ENCODE measurements at places on chromosomes 2 and 18.
A peak's percentile ranks its signal among the peaks of the same experiment; 100 is the strongest.

- no peak for DNase-seq
These were observed 621.8 kb downstream of the LRP1B start for GRCh38 chr2:141508806-141509595.

- no peak for DNase-seq
These were observed 250.8 kb upstream of the ZEB2 start for GRCh38 chr2:144770616-144771230.

DNA sequence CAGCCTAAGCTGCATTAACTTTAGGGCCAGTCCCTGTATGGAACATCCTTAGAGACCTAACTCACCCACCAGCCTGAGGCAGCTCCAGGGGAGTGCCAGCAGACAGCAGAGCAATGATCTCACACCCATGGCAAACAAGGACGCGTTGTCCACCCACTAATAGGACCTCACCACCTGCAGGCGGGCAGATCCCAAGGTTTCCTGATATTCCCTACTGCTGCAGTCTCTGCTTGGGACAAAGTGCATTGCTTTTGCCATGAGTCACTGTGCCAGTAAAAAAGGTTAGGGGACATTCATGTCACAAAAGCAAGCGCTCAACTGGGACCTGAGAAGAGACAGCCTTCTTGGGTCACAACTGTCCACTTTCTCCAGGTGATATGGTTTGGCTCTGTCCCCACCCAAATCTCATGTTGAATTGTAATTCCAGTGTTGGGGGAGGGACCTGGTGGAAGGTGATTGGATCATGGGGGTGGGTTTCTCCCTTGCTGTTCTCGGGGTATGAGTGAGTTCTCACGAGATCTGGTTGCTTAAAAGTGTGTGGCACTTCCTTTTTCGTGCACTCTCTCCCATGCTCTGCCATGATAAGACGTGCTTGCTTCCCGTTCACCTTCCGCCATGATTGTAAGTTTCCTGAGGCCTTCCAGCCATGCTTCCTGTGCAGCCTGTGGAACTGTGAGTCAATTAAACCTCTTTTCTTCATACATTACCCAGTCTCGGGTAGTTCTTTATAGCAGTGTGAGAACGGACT is 160.2 kb downstream of the MIB1 start:
- peak; percentile 22 for DNase-seq

DNA sequence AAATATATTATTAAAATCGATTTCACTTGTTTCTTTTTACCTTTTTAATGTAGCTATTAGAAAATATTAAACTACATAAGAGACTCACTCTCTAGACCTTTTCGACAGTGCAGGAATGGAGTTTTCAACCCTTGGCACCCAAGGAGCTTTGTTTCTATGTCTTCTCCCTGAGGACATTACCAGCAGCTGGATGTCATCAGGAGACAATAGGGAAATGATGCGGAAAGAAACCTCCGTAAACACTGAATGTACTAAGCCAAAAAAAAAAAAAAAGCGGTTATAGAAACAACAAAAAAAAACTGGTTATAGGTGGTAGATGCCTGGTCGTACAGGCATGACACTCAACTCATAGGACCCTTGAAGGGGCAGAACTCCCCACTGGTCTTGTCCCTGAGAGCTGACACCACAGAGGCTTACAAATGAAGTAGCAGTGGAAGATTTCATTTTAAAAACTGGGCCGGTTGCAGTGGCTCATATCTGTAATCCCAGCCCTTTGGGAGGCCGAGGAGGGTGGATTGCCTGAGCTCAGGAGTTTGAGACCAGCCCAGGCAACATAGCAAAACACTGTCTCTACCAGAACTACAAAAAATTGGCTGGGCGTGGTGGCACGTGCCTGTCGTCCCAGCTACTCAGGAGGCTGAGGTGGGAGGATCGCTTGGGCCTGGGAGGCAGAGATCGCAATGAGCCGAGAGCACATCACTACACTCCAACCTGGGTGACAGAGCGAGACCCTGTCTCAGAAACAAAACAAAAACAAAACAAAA is 23.8 kb downstream of the THAP4 start:
- DNase-seq = no peak

GRCh38 chr2:10223471-10223870 is 79.2 kb upstream of the HPCAL1 start:
- no peak for DNase-seq

GRCh38 chr2:178277741-178278197 is 83.5 kb downstream of the OSBPL6 start:
- peak; percentile 58 for DNase-seq

- DNase-seq = no peak
These were observed 245.2 kb upstream of the STON1 start for GRCh38 chr2:48284621-48285212.

- peak; percentile 66 for DNase-seq
These were observed 38.5 kb downstream of the PSMG2 start for GRCh38 chr18:12741351-12741750.

GRCh38 chr2:240567872-240568677 is at the start of gene RNPEPL1:
TSS of gene RNPEPL1 (plus strand) at chr2:240568484. CDS start at chr2:240568587, 103 bp downstream.
- DNase-seq = peak; percentile 51

GRCh38 chr2:43882312-43882711 is 43.5 kb downstream of the ABCG8 start:
- no peak for DNase-seq

GRCh38 chr2:220641137-220641536 is 931.0 kb downstream of the EPHA4 start:
- DNase-seq = no peak

DNA sequence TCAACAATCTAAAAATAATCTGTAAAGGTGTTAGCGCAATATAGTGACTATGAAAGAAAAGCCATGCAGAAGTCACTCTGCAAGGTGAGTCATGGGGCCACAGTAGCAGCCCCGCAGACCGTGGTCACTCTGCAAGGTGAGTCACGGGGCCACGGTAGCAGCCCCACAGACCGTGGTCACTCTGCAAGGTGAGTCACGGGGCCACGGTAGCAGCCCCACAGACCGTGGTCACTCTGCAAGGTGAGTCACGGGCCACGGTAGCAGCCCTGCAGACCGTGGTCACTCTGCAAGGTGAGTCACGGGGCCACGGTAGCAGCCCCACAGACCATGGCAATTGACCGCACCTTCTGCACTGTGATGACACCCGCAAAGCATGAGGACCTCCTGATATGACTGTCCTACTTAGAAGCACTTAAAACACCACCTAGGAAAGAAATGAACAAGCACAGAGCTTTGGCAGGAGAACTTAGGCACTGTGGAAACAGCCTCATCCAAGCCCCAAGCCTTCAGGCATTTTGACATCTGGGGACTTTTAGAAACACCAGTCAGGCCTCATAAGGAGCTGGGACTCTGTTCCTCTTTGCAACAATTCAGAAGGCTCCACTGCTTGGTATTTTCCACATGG is 70.1 kb downstream of the LDLRAD4 start:
- no peak for DNase-seq

DNA sequence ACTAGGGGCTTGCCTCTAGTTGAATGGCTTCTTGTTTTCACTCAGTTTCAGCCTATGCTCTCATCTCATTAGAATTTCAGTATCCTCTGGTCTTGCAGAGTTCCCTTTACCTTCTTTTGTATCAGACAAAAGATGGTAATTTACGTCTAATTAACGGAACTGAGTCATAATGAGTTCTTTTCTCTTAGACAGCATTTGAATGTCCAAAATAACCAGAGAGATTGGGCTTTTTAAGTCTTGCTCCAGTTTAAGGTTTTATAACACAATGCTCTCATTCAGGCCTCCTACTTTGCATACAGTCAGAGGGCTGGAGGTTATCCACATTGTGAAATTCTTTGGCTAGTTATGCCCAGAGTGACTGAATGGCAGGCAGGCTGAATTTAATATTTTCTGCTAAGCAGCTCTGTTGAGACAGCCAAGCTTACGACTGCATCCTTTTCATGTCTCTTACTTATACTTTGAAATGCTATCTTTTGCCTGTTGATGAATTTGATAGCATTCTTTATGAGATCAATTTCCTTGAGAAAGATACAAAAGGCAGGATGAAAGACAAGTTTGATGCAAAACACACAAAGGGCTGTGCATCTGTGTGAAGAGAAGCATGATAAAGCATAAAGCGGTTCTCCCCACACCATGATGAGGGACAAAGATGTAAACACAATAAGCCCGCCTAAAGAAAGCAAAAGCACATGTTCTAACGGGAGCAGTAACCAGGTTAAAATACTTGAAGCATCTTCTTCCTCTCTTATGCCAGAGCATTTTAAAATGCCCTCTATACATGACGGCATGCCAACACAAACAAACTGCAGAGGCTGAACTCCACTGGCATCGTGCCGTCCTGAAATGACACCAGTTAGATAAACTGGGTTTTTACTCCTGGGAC is 90.0 kb downstream of the CDH2 start:
- DNase-seq = no peak

GRCh38 chr18:13500227-13500865 is 226.0 kb downstream of the FAM210A start:
- DNase-seq = peak; percentile 53

GRCh38 chr18:69109686-69110085 is 291.0 kb upstream of the DOK6 start:
- DNase-seq = no peak

DNA sequence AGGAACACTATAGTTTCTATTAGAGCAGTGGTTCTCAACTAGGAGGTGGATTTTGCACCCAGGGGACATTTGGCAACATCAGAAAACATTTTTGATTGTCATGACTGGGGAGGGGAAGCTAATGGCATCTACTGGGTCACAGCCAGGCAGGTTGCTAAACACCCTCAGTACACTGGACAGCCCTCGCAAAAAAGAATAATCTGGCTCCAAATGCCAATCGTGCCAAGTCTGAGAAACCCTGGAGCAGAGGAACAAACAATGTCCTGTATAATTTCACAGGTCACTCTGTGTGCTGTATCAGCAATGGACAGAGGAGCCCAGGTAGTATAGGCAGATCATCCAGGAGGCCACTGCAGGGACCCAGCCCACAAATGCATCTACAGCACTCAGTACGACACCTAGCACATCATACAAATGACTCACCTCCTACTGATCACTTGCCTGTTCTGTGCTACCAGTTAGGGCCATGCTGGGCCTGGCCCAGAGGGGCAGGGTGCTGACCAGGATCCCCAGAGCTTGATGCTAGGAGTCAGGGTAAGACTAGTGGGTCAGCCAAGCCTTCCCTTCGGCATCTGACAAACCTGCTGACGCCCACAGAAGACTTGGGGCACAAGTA is 37.6 kb downstream of the SFXN5 start:
- DNase-seq = no peak

- peak; percentile 61 for DNase-seq
These were observed 23.3 kb upstream of the SIX3 start for GRCh38 chr2:44918095-44918775.

GRCh38 chr2:23037596-23037995 is 347.4 kb upstream of the KLHL29 start:
- no peak for DNase-seq

DNA sequence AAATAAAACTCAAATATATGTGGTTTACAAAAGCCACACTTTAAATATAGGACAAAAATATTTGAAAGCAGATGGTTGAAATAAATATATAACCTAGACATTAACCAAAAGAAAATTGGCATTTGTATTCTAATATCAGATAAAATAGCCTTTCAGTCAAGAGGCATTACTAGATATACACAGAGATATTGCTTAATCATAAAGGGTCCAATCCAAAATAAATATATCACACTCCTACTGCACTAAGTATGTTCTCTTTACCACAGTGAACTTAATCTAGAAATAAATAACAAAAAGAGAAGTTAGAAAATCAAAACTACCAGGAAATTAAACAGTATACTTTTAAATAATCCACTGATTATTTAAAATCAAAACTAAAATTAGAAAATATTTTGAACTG is 34.2 kb upstream of the KCNJ3 start:
- no peak for DNase-seq

GRCh38 chr2:61263830-61264229 is 101.8 kb downstream of the C2orf74 start:
- DNase-seq = no peak

DNA sequence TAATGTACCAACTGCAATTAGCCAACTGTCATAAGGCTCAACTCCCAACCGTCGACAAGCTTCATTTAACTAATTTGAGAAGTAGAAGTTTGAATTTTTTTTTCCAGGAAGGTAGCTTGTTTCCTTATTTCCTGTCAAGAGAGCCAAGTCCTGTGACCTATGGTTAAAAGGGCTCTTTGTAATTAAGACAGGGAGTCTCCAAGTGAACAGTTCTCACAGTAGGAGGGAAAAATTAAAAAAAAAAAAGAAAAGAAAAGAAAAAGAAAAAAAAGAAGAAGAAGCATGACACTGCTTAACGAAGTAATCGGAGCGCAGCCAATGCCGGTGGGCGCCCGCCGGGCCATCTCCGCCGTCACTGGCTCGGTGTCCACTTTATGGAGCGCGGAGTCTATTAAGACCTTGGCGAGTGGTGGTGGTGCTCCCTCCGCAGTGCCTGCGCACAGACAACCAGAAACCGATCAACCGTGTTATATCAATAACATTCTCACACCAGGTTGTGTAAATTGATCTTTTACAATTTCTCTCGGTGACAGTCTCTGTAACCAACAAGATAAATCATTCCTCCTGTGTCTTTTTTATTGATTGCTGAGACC is 197.2 kb upstream of the POU3F3 start:
- no peak for DNase-seq

GRCh38 chr2:113024764-113025163 is 19.5 kb downstream of the IL36A start:
- DNase-seq = no peak

- no peak for DNase-seq
These were observed 106.8 kb downstream of the ZNF516 start for GRCh38 chr18:76388261-76388660.

DNA sequence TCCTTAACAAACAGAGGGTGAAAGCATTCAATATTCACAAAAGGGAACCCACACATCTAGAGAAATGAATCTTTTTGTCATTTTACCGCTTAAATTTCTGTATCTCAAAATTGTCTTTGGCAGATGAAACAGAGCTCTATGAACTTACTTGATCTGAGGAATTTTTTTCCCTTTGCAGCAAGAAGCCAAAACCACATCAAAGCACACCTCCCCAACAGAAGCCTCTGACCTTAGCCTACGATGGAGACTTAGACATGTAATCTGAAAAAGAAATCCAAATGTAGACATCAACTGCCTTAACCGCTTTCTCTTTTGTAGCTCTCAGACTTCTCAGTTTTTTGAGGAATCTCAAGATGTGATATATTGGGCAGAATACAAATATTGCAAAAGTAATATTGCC is 287.9 kb upstream of the HNMT start:
- peak; percentile 8 for DNase-seq

Measured in SW480 (cell line).